H1 (cell line): ENCODE measurements at places on chromosomes 1 and 21.

- no peak for DNase-seq
Measured at GRCh38 chr1:173148971-173149370, 58.2 kb downstream of the TNFSF4 start.

- no peak for DNase-seq
Measured at GRCh38 chr21:32861866-32862265, 90.3 kb upstream of the PAXBP1 start.

DNA sequence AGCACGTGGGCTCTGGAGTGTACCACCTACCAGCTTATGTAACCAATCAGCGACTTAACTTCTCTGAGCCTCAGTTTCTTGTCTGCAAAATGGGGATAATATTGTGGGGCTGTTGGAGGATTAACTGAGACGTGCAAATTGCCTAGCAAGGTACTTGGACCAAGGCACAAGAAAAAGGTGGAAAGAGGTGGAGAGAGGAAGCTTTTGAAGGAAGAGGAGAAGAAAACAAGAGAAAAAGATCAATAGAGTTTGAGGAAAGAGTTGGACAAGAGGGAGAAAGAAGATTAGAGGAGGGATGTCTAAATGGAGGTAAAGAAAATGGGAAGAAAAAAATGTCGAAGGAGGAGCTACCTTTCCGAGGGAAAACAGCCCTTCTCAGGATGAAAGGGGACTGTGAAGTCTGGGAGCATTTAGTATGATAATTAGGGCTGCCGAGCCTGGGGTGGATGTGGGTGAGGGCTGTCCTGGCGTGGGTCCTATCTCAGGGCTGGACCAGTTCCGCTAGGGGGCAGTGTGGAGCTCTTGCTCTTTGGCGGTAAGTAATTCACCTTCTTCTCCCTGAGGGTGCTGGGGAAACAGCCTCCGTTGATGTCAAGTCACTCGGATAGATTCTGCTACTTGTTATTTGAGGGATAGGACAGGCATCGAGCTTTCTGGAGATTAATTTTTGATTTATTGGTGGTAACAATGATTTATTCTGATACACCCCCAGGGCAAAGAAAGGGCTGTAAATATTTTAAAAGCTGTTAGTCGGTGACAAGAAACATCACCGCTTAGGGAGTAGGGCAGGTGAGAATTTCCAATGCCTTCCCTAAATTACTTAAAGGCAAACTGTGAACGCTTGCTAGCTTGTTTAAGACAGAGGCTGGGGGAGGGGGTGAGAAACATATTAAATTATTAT, 79.0 kb upstream of the NFASC start:
- DNase-seq, result peak; percentile 95

DNA sequence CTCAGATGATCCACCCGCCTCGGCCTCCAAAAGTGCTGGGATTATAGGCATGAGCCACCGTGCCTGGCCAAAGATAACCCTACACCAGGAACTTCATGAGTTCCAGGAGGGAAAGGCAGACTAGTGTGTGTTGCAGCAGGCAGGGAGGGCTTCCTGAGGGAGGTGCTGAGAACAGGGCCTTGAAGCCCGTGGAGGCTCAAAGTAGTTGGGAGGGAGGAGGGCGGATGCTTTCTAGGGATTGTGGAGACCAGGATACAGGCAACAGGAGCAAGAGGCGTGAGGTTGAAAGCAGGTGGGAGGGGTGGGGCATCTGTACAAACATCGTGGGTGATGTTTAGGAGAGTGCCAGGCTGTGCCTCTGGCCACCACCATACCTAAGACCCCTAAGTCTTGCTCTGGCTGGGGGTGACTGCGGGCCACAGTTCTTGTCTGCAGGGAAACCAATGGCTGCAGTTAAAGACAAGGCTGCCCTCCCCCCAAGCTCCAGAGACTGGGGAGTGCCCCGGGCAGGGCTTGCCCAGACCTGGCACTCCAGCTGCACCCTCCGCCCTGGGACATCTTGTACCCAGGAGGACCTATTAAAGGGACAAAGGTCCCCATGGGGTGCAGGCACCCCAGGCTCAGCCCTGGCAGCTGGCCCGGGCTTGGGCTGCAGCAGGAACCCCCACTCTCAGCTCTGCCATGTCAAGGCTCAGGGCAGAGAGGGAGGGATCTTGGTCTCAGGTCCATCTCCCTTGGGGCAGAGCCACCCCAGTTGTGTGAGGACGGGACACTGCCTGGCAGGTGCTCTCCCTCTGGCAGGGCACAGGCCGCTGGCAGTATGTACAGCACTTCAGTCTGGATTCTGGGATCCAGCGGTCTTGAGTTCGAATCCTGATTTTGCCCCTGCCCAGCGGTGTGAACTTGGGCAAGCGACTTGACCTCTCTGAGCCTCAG, 22.1 kb upstream of the CASZ1 start:
- no peak for DNase-seq

DNA sequence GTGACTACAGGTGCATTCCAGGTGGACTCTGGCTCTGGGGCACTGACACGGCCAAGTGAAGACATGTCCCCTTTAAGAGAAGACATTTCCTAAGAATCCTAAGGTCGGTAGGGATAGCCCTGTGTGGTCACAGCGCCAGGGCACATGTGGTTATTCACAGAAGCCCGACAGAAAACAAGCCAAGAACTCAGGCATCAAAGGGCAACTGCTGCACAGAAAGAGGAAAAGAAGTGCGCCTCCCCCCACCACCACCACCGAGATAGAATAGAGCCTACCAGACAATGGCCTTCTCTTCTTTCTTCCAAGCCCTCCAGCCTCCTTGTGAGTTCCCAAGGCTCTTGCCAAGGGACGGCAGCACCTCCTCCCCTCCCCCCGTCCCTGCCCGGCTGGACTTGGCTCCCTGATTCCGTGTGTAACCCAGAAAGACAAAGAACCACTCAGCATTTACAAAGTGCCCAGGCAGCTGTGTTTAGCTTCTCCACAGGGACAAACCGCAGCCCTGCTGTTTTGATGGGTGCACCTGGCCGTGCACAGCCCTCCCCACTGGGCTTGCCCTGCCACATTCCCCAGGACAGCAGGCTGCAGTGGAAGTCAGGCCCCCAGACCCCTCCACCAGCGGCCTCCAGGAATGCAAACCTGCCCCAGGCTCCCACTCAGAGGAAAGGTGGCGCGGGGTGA, 30.2 kb downstream of the TMPRSS2 start:
- DNase-seq, result peak; percentile 62

DNA sequence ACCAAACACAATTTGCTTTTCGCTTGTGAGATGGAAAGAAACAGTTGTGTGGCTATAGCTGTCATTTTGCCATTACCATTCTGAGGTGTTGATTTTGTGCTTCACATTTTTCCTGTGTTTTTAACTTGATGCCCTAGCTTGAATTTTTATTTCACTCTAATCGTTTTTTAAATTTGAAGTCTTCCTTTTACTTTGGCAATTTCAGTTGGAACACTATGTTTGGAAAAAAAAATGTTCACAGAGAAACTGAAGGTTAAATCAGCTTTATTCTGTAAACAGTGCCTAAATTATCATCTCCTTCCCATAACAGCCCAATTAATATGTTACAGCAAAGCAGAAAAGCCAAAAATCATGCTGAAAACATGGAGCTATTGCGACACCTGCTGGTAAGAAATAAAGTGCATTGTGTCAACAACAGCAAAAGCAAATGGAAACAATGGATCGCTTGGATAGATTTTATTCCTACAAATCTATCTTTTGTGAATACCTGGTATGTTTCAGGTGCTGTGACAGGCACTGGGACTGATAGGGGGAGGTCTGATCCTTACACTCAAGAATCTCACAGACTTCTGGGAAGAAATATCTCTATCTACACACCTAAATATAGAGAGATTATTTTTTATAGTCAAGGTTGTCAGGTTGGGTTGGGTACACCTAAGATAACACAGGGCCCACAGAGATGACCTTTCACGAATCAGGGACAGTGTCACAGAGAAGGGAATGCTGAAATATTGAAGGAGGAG, 16.2 kb upstream of the ERICH3 start:
- no peak for DNase-seq

GRCh38 chr1:26237230-26237966, 3.4 kb downstream of the CEP85 start:
- DNase-seq, result no peak

- no peak for DNase-seq
Measured at GRCh38 chr1:168300626-168301025, 19.9 kb downstream of the TBX19 start.

- DNase-seq, result no peak
Measured at GRCh38 chr1:230915078-230915477, 46.8 kb upstream of the C1orf198 start.

GRCh38 chr1:19338323-19338762, 26.2 kb downstream of the SLC66A1 start:
- DNase-seq, result peak; percentile 58

GRCh38 chr21:15355066-15355465, 290.3 kb upstream of the NRIP1 start:
- DNase-seq, result no peak

GRCh38 chr1:12202577-12202976, 27.3 kb upstream of the VPS13D start:
- DNase-seq, result no peak

DNA sequence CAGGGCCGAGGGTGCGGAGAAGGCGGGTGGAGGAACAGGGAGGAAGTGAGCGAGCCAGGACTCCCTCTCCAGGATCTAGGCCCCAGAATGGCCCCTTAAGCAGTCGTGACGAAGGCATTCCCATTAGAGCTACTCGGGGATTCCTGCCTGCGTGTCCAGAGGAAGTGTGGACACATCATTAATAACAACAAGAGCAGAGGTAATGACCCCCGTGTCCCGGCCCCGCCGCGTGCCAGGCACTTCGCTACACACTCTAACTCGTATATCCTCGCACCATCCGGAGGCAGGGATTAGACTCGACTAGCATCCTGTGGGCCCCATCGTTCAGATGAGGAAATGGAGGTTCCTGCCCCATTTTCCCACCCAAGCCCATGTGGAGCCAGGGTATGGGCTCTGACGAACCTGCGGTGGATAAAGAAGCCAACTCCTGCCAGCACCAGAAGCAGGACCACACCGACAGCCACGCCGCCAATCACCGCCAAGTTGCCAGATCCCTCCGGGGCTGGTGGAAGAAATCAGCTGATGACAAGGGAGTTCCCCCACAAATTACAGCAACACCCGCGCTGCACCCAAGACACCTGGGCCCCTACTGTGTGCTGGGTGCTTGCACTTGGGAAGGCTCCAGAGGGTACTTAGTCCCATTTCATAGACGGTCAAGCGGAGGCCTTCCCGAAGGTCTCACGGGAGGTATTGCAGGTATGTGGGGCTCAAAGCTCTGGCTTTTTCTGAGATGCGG, 21.6 kb downstream of the EPHA2 start:
- DNase-seq, result no peak

GRCh38 chr1:158068918-158069317, 75.5 kb downstream of the KIRREL1 start:
- DNase-seq, result no peak

DNA sequence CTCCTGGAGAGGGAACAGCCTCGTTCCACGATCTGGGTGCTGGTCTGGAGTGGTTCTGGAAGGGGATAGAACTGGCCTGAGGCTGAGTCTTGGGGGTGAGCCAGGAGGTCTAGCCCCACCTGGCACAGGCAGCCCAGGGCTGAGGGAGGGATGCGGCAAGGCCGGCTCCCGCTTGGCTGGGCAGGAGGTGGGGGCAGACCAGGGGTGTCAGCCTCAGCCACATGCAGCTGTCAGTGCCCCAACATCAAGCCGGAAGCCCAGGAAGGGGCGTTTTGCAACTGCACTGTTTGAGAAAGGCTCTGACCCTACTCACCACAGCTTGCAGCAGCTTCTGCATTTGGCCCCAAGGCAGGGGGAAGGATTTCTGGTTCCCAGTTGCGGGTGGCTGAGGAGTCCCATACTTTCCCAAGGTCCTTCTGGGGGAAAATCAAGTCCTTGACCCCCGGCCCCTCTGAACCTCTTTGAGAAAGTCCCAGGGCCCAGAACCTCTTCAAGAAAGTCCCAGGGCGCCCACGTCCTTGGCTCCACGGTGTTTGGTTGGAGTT, 2.0 kb downstream of the EFHD2 start:
- no peak for DNase-seq

DNA sequence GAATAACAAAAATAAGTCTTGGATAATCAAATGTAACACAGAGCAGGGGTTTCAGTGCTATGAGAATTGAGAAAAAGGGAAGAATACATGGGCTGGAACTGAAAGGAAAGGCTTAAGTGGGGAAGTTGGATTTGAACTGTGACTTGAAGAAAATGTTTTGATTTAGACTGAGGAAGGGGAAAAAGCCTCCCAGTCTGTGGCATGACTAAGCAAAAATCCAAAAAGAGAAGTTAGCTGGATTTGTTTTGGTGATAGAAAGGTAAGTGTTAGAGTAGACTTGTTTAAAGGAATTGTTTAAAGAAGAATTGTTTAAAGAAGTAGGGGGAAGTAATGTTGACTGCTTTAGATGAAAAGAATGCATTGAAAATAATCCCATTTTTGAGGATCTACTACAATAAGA, 46.0 kb downstream of the KCNK2 start:
- DNase-seq, result no peak

DNA sequence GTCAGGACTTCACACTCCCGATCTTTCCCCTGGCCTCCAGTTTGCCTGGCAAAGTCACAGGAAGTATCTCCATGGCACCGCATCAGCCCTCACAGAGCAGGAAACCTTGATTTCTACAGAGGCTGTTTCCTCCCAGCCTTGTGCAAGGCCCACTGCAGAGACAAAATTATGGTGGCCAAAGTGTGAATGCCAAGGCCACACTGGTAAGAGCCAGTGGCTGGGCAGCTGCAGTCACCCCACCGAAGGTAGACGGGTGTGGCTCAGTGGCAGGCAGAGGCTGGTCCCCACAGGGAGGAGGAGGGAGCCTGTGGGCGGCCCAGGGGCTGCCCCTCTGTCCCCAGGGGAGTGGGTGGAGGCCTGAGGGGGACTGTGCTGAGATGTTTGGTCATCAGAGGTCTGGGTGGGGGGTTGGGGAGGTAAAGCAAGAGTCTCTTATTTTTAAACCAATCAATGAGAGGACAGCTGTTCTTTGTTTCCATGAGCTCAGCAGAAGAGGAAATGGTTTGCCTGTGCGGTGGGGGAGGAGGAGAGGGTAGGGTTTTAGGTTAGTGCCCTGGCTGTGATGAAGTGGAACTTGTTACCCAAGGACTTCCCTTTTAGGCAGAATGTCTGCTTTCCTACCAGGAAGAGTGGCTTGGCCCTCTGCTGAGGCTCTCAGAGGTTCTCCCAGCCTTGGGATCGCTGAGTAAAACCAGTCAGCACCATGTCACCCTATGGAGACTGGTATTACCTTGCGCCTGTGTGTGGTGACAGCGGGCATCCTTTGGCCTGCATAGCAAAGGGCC, 18.0 kb upstream of the BTG2 start:
- no peak for DNase-seq
